ENCODE measurements at places on chromosomes 3 and 15. TPM values are rescaled to one million over a fixed set of nuclear protein-coding genes. Genes with fewer than 3 reads are reported as not detected.
A peak's percentile ranks its signal among the peaks of the same experiment; 100 is the strongest.

FBXL22 gene
- total RNA-seq = 0.10 TPM

HYAL1 gene
- total RNA-seq = 1.2 TPM

RAP2B gene
- 30.7 TPM for total RNA-seq

PDCD7 gene
- total RNA-seq = 18.1 TPM

ONECUT1 gene
- total RNA-seq = not detected

SLC12A6 gene
- 23.0 TPM for total RNA-seq

SOX14 gene
- total RNA-seq = not detected

MOBP gene
- 0.23 TPM for total RNA-seq

PLD1 gene
- total RNA-seq = 47.6 TPM

LAMB2 gene
- 1,071 TPM for total RNA-seq

GOLGA6A gene
- total RNA-seq = not detected

CAMK1 gene
- 16.5 TPM for total RNA-seq

PLA2G4E gene
- not detected for total RNA-seq

IMPG2 gene
- 0.99 TPM for total RNA-seq

USP19 gene
- total RNA-seq = 43.1 TPM

GOLGA8Q gene
- total RNA-seq = not detected

GRCh38 chr15:91861223-91861622 is 7.7 kb downstream of the SLCO3A1 start:
- DNase-seq = no peak

GRCh38 chr3:43142472-43142871 is 36.6 kb upstream of the POMGNT2 start:
- DNase-seq = no peak

- DNase-seq = peak; percentile 95
Observed at GRCh38 chr3:112604536-112604935, 36.4 kb downstream of the CCDC80 start.

GRCh38 chr15:33551860-33552259 is 241.1 kb downstream of the RYR3 start:
- no peak for DNase-seq

GRCh38 chr3:138578141-138578540 is 15.9 kb downstream of the CEP70 start:
- no peak for DNase-seq

DNA sequence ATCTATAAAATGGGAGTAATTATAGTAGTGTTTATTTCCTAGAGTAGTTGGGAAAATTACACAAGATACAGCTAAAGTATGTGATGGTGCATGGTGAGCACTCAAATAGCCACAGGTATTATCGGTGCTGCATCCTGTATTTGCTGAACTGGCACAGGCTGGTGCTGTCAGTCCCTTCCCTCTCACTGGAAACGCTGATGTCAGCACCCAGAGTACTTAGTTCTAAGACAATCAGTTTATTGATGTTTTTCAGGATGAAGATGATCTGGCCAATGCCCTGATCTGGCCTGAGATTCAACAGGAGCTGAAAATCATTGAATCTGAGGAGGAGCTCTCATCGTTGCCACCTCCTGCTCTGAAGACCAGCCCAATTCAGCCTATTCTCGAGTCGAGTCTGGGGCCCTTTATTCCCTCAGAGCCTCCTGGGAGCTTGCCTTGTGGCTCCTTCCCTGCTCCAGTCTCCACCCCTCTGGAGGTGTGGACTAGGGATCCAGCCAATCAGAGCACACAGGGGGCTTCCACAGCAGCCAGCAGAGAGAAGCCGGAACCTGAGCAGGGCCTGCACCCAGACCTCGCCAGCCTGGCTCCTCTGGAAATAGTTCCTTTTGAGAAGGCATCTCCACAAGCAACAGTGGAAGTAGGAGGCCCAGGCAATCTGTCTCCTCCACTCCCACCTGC is 49.7 kb downstream of the TMEM39A start:
- no peak for DNase-seq

DNA sequence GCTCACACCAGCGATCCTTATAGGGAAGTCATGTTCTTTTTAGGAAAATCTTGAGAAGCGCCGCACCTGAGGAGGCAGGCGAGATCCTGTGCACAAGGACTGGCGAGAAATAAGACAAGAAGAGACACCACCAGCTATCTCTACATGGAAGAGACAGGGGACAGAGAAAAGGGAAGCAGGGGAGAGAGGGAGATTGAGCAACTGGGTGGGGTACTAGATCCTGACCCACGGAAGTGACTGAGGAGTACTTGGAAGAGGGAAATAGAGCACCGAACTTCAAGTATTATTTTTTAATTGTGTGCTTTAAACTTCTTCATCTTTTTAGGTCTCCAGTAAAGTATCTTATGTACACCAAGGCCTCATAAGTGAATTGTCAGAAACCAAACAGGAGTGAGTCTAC is 742.0 kb upstream of the LMCD1 start:
- no peak for DNase-seq

GRCh38 chr3:134348524-134348923 is 25.7 kb downstream of the AMOTL2 start:
- no peak for DNase-seq

DNA sequence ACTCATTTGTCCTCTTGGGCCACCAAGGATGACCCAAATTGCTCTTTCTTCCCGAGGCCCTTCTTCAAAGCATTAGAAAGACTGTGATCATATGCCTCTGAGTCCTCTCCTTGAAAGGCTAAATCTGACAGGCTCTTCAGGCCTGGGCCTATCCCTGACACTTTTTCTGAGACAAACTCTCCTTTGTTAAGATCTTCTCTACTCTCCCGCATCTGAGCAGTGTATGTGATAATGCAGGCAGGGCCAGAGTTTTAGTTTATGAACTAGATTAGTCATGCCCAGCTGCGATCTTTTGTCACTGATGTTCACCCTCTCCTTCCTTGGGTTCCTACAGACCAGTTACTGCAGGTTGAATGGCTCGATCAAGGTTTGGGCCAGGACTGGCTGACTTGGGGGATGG is 39.2 kb downstream of the MASP1 start:
- no peak for DNase-seq

DNA sequence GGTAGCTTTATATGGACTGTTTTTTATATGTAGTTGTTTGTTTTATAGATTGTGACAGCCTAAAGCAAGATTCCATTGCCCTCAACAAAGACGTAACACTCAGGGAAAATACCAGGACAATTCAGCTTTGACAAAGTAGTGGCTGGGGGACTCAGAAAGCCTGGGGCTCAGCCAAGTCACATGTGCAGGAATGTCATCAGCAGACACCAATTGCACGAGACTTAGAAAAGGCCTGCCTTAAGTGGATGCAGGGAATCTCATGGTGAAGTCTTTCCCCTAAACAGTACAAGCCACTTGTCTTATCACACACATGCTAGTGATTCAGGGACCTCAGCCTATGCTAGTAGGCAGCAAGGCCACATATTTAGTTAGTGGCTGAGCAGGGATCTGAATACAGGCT is 381.8 kb upstream of the THBS1 start:
- DNase-seq = no peak

- no peak for DNase-seq
Observed at GRCh38 chr15:63371297-63371918, 10.2 kb downstream of the CA12 start.

DNA sequence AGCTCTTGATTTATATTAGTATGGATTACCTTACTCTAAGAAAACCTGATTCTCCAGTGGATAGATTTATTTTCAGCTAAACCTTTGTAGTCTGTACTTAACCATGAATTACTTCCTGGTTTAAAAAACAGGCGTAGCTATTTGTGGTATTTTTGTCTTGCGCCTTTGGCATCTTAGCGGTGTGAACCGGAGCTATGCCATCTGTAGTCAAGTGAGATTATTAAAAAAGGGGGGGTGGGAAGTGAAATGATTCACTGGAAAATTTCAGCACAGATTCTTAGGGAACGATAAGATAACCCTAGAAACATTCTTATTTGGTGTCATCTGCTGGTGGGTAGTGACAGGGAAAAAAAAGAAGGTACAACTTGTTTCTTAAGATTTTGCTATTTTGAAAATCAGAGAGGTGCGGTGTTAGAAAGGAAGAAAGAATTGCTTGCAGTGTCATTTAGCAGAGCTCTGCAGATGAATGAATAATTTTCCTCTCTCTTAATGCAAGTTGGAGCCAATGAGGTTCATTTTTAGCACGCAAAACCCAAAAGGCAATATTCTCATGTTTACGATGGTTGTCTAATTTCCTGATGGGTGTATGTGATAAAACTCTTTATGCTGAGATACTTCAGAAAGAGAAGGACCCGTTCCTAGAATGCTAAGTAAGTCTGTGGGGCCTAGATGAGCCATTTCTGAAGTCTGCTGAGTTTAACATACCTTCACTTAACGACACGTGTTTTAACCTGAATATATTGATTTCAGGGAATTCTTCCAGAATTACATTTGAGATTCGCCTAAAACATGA is 44.0 kb downstream of the PSMD6 start:
- no peak for DNase-seq

DNA sequence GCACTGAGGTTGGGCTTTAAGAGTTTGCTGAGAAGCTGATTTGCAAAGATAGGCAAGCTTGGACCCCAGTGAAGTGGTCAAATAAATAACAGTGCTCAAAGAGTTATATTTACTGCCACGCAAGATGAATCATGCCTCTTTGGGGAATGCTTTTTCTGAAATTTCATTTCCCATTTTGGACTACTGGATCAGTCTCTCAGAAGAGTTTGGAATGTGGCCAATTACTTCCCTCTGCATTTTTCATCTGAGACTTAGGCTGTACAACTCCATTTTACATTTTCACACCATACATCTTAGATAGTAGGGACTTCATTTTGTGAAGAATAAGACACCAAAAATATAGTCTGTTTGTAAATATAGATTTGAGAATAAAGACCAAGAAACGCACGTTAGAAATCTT is 419.7 kb downstream of the FGF12 start:
- no peak for DNase-seq

DNA sequence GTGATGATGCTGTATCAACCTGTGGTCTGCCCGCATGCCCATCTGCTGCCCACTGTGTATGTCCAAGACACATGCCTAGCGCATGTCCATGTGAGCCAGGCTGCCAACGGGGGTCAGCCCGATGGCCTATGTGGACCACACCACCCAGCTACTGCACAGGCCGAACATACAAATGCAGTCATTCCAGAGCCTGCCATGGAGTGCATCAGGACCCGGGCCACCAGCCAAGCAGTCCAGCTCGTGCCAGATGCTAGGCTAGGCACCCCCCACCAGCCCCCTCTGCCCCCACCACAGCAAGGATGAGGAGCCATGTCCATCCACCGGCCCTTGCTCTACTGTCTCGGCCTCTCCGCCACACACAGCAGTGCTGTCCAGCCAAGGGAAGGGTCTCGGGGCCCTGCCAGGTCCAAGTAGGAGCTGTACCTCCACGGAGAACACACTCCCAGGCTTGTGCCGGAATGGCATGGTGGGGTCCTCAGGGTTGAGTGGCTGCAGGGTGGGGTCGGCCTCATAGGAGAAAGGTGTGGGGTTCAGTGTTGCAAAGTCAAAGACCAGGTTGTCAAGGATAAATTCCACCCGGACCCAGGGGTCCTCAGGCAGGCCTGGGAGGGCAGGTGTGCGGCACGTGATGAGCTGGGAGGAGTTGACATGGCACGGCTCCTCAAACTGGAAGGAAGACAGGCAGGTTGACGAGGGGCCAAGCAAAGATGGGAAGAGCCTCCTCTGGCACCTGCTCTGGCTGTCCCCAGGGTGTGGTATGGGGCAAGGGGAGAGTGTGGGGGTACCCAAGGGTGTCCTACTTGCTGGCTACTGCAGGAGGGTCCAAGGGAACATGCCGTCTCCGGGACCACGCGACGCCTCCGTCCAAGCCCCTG is 15.3 kb downstream of the PLXNB1 start:
- no peak for DNase-seq

- no peak for DNase-seq
Observed at GRCh38 chr3:126621171-126621570, 33.8 kb downstream of the TXNRD3 start.

DNA sequence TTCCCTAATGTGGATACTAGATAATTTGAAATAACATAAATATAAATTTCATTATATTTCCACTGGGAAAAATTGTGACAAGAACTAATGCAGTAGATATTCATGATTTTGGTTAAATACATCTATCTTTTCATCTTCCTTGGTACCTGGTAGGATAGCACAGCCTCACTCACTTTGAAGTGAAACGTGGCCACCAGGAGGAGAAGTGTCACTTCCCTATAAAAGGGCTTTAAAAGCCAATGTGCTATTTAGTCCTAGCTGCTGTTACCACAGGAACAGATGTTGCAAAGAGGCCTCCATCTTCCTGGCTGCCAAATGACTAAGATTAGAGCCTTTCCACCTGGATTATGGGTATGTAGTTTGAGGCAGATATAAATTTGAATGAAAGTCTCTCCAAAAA is 140.0 kb downstream of the PLOD2 start:
- DNase-seq = no peak

DNA sequence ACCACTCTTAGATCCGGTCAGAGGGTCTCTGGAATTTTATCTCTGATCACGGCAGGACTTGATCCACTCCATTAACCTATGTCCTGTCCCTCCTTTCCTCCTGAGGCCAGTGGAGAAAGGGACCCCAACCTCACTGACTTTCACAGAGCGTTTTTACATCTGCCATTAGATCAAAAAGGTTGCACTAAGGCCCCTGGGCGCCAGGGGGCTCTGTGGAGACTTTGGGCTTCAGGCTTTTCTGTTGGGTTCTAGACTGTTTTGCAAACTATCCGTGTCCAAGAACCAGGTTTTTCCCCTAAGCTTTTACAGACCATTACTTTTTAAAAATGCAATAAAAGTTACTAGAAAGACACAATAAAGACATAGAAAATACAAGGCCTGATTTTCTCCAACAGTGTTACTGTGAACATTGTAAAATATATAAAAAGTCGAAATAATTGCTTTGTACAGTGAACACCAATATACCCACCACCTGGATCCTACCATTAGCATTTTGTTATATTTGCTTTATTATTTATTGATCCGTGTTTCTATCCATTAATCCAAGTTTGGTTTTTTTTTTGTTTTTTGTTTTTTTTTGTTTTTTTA is 159.7 kb downstream of the POLR2M start:
- no peak for DNase-seq

- no peak for DNase-seq
Observed at GRCh38 chr3:171783626-171784025, 26.7 kb downstream of the PLD1 start.

All from glomerular endothelial cell (primary cell).